ENCODE measurements at places on chromosomes 6 and 20.

DNA sequence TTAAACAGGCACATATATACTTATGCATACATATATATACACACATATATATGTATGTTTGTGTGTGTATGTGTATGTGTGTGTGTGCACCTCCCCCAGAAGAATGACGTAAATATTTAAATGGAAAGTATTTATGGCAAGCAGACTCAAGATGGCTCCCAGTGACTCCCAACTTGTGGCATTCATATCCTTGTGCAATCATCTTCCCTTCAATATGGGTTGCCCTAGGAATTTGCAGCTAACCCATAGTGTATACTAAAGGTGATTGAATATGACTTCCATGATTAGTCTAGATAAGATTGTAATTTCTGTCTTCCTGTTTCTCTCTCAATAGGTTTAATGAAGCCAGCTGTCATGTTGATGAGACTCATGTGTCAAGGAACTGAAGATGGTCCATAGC lies 127.6 kb downstream of the TRDN start:
- no peak for DNase-seq

GRCh38 chr6:56357616-56358373 lies 110.4 kb upstream of the COL21A1 start:
- no peak for DNase-seq

- no peak for DNase-seq
Measured at GRCh38 chr20:9141070-9141469, 72.2 kb downstream of the PLCB4 start.

GRCh38 chr6:38179794-38180430 lies 360.4 kb downstream of the ZFAND3 start:
- no peak for DNase-seq

DNA sequence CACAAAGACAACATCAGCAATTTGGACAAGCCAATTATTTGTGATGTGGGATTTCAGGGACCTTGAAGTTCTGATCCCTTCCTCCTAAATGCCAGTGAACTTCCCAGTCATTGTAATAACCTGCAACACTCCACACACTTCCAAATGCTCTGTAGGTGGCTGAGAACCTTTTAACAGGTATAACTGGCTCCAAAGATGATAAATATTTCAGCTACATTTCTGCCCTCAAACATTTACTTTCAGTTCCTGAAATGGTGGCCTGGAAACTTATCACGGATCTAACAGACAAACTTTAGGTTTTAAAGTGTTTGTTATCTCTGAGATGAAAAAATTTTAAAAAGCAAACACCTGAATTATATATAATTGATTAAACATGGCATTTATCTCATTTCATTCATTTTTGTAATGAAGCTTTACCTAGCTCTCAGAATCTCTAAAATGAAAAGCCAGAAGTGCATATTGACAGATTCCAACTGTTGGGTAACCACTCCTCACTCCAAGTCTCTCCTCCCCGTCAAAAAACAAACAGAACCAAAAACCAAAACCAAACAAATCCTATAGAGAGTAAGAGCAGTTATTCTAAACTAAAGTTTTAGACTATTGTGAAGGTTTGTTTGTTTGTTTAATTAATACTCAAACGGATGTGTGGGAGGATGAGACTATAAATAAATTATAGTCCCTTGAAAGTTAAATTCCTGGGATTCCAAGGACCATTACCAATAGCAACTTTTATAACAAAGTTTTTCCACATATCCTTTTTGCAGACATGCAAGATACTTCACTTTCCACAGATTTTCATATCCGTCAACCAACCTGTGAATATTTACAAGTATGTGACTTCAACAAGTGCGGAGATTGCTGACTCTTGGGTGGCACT lies 12.4 kb upstream of the KIAA0408 start:
- no peak for DNase-seq

DNA sequence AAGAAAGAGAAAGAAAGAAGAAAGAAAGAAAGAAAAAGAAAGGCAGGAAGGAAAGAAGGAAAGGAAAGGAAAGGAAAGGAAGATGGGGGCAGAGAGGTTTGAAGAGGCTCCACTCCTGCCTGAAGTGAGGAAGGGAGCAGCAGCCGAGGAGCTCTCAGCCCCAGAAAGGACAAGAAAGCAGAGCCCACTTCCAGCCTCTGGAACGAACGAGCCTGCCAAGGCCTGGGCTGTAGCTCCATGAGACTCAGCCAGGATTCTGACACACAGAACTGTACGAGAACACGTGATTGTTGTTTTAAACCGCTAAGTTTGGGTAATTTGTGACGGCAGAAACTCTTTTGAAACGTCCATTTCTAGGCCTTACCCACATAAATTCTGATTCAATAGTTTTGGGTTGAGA lies 69.5 kb downstream of the TTLL2 start:
- no peak for DNase-seq

DNA sequence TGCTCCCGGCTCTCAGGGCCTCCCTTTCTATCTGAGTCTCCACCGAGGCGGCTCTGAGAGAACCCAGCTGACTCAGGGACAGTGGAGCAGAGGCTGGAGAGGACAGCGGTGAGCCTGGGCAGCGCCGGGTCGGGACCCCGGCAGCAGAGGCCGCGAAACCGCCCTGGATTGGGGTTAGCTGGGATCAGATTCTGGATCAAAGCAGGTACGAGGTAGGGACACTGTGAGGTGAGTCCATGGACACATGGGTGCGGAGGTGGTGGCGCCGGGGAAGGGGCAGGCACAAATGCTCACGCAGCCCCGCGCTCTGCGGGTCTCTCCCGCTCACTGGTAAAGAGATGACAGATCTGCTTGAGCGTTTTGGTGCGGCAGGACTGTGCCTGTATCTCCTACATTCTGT lies 146.4 kb upstream of the GGTLC1 start:
- DNase-seq: no peak

- DNase-seq: no peak
Measured at GRCh38 chr6:168125429-168126001, 46.5 kb upstream of the FRMD1 start.

- DNase-seq: no peak
Measured at GRCh38 chr6:138540468-138540867, 41.2 kb upstream of the NHSL1 start.

DNA sequence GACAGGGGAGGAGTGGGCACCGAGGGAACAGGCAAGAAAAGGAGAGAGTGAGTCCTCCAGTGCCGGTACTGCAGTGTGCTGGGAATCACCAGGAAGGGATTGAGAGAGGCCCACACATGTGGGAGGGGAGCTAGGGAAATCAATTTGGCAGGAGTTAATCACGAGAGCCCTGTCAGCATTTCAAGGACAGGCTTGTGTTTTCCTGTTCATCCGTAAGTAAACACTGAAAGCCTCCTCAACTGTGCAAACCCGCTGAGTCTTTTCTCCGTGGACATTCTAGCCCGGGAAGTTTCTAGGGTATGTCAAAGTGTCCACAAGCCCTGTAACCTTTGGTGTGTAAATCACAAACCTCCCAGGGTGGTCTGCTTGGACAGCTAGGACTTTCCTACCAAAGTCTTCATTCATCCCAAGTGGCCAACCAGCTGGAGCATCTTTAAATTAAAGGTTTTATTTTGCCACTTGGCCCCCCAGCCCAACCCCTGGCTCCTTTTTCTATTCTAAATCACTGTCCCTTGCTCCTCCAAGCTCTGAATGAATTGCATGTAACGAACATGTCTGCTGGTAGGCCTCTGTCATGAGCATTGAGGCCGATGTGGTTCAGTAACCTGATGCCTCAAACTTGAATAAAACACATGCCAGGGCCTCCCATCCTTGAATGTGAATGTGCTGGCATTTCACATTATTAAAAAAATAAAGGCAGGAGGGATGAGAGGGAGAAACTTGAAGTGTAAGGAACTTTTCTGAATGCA lies 149.1 kb downstream of the ZNF217 start:
- DNase-seq: no peak

DNA sequence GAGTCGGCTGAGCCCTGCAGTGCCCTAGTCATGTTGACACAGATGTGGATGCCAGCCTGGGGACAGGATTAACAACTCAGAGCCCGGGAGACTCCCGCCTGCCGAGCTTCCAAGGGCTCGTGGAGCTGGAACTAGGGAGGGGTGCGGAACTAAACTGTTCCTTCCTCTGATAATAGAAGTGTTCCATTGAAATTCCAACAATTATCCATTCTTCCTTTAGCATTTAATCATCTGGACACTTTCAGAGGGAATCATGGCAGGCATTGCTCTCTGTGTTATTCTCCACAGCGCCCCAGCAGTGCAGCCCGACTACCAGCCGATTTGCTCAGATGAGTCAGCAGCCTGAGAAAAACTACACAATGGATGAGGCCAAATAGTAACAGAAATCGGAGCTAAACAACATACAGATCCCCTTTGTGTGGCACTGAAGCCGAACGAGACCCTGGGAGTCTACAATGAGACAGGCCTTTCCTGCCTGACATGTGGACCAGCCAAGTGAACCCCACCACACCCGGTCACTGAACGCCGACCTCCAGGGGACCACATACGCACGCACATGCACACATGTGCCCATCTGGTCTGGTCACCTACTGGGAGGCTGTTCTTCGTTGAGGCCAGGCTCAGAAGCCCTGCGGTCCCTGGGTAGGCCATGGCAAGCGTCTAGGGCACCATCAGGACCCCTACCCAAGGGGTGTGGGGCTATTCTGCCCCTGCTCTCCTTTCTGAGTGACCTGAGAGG lies 238.4 kb upstream of the AFDN start:
- no peak for DNase-seq

DNA sequence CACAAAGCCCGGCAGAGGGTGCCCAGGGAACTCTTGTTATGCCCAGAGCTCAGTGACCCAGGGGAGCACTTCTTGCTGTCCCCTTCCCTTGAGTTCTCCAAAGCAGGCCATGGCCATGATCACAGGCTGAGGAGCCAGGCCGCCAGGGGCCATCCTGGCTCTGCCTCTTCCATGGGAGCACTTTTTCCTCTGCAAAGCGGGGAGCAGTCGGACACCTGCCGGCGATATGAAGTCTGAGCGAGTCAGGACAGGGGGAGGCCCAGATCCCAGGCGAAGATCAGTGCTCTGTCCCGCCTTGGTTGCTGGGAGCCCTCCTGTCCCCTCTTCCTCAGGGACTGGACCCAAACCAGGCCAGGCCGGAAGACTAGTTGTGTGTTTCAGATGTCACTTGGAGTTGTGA lies 67.9 kb downstream of the TCP11 start:
- DNase-seq: no peak

DNA sequence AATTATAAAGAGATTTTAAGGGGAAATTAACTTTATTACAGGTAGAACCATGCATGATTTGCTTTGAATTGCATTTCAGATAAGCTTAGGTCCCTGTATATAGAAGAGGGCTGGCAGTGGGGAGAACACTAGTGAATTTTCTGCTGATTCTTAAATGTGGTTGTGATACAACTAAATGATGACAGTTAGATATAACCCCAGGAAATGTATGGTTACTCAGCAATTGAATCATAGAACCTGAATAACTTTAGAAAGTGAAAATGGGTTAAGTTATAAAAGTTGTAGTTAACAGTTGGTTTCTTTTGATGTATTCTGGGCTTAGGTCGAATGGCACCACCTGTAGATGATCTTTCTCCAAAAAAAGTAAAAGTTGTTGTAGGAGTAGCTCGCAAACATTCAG lies 70.1 kb downstream of the PHF3 start:
- no peak for DNase-seq

GRCh38 chr20:63547725-63548480 lies at the start of gene SRMS:
SRMS (minus strand) TSS chr20:63547749; CDS start chr20:63547463, 286 bp downstream.
- no peak for DNase-seq

DNA sequence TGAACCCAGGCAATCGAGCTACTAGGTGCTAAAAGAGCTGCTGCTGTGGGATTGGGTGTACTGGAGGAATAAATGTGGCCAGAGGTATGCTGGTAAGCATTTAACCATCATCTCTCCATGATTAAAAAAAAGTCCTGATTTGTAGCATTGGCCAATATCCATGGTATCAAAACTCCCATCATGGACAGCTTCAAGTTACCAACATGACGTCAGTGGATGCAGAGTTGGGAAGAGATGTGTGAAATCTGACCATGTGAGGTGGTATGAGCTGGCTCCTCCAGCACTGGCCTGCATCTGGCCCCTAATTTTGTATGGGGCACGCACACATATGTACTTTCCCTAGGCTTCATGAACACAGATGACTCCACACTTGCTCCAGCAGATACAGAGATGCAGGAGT lies 11.7 kb downstream of the BPIFB4 start:
- no peak for DNase-seq

- DNase-seq: no peak
Measured at GRCh38 chr6:63868351-63868750, 232.7 kb downstream of the PHF3 start.

GRCh38 chr6:5343998-5344397 lies 82.7 kb downstream of the FARS2 start:
- DNase-seq: no peak

GRCh38 chr20:17522528-17522927 lies 8.7 kb downstream of the BFSP1 start:
- DNase-seq: no peak

DNA sequence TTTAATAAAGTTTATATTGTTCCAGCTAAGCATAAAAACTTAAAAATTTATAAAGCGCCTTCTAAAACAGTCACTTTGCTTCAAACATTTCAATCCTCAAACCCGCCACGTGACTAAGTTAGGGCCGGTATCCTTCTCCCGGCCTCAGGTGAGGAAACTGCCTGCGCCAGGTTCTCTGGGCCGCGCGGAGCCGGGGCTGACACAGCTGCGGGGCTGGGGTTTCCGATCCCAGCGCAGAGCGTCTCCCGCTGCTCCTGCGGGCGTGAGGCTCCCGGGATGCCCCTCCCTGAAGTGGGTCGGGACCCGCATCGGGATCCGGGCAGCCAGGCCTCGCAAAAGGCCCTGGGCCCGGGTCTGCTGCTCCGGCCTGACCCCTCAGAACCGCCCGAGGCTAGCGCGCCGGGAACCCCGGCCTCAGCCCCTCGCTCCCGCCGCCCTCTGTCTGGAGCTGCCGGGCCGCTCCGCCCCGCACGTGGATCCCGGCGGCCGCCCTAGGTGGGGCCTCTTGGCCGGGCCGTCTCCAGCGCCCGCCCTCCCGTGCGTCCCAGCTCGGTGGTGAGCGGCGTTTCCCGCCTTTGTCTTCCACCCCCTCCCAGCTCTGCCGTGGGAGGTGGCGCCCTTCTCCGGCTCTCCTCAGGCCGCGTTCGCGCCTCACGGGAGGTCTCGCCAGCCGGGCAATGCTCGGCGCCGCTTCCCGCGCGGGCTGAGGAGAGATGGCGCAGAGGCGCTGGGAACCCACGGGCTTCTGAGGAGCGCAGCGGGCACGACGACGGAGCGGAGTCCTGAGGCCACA lies 267.9 kb downstream of the DLL1 start:
- DNase-seq: no peak

DNA sequence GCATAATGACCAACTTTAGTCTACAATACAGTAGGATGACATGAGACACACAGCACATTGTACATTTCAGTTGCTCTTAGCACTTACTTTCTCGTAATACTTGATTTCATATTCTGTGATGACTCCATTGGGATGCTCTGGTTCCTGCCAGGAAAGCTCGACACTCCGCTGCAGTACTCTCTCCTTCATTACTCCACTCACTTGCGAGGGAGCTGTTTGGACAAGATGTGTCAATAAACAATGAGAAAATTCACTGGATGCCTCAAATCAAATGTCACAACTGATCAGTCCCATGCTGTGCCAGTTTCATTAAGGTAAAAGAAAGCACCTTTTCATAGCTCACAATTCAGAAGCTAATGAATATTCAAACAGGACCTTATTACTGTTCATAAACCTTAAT lies 147.1 kb downstream of the EPHA7 start:
- DNase-seq: no peak

- DNase-seq: no peak
Measured at GRCh38 chr6:142693441-142693840, 251.5 kb downstream of the HIVEP2 start.

- no peak for DNase-seq
Measured at GRCh38 chr6:162372106-162372505, 355.5 kb downstream of the PRKN start.

GRCh38 chr20:6504826-6505225 lies 262.7 kb upstream of the BMP2 start:
- DNase-seq: no peak
